ENCODE measurements at places on chromosomes 1 and 21.

- DNase-seq: no peak
These were observed 82.9 kb upstream of the CACYBP start for GRCh38 chr1:174916846-174917245.

GRCh38 chr1:97017895-97018294 is 296.3 kb downstream of the PTBP2 start:
- DNase-seq: no peak

- peak; percentile 85 for DNase-seq
These were observed 30.8 kb downstream of the GORAB start for GRCh38 chr1:170562646-170563338.

DNA sequence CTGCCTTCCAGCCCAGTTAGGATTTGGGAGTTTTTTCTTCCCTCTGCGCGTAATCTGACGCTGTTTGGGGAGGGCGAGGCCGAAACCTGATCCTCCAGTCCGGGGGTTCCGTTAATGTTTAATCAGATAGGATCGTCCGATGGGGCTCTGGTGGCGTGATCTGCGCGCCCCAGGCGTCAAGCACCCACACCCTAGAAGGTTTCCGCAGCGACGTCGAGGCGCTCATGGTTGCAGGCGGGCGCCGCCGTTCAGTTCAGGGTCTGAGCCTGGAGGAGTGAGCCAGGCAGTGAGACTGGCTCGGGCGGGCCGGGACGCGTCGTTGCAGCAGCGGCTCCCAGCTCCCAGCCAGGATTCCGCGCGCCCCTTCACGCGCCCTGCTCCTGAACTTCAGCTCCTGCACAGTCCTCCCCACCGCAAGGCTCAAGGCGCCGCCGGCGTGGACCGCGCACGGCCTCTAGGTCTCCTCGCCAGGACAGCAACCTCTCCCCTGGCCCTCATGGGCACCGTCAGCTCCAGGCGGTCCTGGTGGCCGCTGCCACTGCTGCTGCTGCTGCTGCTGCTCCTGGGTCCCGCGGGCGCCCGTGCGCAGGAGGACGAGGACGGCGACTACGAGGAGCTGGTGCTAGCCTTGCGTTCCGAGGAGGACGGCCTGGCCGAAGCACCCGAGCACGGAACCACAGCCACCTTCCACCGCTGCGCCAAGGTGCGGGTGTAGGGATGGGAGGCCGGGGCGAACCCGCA is at the start of gene PCSK9:
PCSK9 (plus strand) TSS at position 207 of the 741 bp plus-strand sequence; CDS start at position 497, 290 bp downstream.
- no peak for DNase-seq

- peak; percentile 45 for DNase-seq
These were observed 830 bp downstream of the INPP5B start for GRCh38 chr1:37945743-37946702.

- no peak for DNase-seq
These were observed 173.3 kb upstream of the EDN2 start for GRCh38 chr1:41657679-41658295.

- no peak for DNase-seq
These were observed 30.9 kb downstream of the SLC27A3 start for GRCh38 chr1:153805886-153806719.

DNA sequence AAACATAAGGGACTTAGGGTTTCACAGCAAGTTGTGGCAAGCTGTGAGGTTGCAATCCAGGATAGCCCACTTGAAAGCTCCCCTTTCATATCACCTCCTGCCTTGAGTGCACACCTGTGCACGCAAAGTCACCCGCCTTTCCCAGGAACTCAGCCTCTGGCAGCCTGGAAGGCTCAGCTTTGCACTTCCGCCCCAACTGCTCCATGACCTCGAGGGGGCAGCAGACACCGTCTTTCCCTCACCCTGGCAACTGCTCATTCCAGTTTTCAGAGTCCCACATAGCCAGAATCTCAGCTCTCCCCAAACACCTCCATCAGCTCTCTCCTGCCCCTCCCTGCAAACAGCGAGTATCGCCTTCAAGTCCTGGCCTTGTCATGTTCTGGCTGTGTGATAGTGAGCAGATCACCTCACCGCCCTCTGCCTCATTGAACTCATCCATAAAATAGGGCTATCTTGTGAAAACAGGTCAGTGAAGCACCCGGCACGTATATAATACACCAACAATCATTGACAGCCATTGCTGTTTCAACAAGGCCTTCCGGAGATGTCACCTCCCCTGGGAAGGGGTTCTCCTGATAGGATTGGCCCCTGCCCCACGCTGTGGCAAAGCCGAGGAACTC is 32.2 kb upstream of the EPB41 start:
- DNase-seq: peak; percentile 77

DNA sequence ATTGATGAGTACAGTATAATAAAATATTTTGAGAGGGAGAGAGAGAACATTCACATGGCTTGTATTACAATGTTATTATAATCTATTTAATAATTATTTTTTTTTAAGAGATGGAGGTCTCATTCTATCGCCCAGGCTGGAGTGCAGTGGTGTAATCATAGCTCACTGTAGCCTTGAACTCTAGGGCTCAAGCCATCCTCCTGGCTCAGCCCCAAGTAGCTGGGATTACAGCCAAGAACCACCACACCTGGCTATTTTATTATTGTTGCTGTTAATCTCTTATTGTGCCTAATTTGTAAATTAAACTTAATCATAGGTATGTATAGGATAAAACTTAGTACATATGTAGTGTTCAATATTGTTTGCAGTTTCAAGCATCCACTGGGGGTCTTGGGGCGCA is 57.8 kb downstream of the HS2ST1 start:
- DNase-seq: no peak

DNA sequence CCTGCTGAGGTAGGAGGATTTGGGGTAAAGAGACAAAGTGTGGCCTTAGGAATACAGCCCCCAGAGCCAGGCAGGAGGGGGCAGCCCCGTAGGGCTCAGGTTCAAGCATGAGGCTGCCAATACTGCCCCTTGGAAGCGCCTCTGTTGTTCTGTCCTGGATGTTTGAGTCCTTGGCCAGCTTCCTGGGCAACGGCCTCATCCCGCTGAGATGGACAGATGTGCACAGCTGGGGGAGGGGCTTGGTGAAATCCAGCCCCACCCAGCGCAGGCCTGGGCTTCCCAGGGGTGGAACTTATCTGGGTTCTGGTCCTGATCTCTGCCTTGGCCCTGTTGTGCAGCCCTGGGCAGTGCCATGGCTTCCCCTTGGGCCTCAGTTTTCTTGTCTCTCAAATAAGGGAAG is 34.8 kb upstream of the MAN1C1 start:
- DNase-seq: no peak

DNA sequence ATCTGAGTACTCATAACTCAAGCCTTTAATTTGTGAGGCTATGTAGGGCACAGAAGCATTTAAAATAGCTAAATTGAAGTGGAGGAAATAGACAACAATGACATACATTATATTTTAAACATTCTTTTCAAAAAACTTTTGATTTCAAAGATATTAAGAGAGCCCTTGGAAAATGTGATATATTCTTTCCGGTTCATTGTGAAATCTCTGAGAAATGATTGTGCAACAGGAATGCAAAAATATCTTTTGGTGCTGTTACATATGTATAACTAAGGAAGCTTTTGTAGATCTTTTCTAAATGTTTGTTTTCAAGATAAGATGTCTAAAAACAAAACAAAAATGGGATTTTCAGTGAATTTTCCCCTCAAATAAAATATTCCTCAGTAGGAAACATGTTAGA is 185.2 kb downstream of the LEPR start:
- DNase-seq: no peak

DNA sequence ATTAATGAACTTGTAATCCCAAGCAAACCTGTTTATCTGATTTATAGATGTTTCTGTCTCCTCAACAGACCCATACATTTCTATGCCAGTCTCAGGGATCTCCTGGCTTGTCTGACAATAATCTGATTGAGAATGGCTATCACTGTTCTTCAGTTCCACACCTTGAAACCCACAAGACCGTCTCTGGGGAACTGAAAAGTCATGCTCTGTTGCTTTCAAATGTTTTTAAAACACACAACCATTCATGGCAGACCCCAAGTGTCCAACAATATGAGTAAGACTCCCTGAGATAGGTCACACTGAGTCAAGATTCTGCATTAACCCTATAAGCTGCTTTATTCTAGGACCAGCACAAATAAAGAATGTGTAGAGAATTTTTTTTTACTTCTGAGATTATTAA is 611.2 kb upstream of the PLXNA2 start:
- no peak for DNase-seq

GRCh38 chr1:231879296-231879695 is 252.7 kb downstream of the DISC1 start:
- DNase-seq: no peak

- DNase-seq: peak; percentile 64
These were observed 54.1 kb downstream of the CD46 start for GRCh38 chr1:207805841-207806421.

DNA sequence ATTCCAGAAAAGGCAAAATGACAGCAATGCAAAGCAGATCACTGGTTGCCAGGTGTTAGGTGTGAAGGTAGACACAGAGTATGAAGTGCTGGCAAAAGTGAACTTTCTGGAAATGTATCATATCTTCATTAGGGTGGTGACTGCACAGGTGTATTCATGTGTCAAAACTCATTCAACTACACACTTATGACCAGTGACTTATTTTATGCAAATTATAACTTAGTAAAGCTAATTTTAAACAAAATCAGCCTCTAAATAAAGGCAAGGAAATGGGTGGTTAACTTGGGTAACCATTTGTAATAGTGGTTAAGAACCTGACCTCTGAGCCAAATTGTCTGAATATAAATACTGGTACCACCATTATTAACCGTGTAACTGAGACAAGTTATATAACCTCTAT is 7.4 kb downstream of the COP1 start:
- no peak for DNase-seq

GRCh38 chr1:15618077-15618654 is 908 bp downstream of the DDI2 start:
- no peak for DNase-seq

DNA sequence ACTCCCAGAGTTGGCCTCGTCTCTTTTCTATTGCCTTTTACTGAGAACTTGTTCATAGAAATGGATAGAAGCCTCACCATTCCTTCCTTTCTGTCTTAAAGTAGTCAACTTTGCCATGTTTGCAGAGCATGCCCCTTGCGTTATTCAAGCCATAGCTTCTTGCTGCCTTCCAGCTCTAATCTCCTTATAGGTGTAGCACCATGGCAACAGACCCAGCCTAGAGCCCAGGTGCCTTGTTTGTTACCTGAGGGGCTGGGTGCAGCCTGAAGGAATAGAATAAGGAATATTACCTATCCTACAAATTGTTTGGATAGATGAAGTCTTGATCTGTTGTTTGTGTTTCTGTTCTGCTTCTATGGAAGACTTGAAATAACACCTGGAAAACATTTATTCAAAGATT is 59.9 kb downstream of the CLEC20A start:
- DNase-seq: no peak

DNA sequence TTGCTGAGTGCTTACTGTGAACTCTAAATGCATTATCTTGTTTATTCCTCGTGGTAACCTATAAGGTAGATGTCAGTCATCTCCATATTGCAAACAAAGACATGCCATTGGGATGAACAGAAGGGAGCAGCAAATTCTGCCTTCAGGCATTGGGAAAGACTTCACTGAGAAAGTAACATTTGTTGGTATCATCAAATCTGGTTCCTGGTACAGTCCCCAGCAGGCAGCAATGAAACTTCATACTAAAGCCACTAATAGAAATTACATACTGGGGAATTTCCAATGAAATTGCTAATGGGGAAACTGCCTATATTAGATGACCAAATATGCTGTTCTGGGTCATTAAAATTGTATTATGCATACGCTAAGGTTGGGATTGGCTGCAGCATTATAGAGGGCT is 47.3 kb upstream of the ST6GALNAC5 start:
- no peak for DNase-seq

DNA sequence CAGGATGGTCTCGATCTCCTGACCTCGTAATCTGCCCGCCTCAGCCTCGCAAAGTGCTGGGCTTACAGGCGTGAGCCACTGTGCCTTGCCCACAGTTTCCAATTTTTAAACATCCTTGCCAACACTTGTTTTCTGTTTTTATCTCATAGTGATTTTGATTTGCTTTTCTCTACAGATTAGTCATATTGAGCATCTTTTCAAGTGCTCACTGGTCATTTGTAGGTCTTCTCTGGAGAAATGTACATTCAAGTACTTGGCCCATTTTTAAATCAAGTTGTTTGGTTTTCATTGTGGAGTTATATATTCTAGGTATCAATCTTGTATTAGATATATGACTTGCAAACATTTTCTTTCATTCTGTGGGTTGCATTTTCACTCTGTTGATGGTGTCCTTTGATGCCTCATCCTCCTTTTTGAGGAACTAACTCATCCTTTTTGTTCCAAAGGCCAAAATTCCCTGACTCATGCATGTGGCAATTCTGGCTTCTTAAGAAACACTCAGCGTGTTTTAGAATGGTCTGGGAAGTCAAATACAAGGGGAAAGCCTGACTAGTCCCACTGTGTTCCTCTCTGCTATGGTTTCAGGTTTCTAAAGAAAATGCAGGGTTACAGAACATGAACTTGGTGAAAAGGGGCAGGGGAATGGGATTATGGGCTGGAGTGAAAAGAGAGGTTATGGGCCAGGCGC is 37.3 kb downstream of the PTAFR start:
- DNase-seq: no peak

DNA sequence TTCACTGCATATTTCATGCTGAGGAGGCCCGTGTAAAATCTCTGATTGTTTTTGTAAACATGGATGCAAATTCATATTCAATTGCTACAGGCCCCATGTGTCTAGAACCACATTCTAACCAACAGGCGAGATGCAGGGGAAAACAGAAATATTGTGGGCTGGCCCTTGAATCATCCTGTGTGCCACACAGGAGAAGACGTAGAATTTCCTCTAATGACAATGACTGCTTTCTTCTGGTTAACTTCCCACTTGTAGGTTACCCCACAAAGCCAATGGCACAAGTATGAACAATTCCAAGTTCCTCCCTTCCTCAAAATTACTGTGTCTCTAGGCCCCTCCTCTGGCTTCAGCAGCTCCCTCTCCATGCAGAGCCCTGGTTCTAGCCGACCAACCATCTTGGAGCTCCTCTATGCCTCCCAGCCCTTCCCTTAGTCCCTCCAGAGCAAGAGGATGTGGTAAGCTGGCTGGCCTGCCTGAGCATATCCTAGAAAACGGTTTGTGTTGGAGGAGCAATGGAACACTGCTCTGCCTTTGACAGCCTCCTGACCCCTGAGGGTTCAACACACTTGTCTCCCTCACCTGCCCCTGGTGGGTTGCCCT is 205.2 kb downstream of the HS2ST1 start:
- no peak for DNase-seq

DNA sequence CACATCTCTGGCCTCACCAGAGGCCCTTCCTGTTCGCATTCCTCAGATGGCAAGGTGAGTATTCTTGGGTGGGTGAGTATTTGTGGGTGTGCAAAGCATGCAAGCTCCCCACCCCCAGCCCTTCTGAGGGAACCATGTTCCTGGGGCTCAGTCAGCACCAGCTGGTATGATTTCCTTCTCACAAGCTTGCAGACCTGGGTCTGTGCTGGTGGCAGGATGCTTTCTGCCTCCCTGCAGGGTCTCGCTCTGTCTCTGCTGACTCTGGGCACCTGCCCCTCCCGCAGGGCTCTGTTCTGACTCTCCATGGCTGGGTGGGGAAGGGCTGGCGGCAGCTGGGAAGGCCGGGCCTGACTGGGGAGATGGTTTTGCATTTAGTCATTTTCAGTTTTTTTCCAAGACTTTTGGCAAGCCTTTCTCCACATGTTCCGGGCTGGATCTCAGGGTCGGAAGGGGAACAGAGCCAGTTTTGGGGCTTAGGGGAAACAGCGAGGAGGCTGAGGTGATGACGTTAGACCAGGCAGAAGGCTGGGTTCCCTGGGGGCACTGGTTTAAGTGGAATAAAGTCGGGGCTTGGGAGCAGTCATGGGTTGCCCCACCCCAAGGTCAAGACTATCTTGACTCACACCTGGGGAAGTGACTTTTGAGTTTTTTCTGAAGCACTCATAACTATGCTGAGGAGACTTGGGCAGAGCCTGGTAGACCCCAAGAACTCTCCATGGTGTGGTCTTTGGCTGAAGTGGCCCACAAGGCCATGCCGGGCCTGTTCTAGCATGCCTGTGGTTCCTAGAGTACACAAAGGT is 6.2 kb downstream of the RASSF5 start:
- DNase-seq: peak; percentile 85

Measured in astrocyte of the cerebellum (primary cell).